AG20443 (cell line): ENCODE measurements at places on chromosomes 13 and 19.
A peak's percentile ranks its signal among the peaks of the same experiment; 100 is the strongest.

GRCh38 chr19:41175801-41176777 is 16.9 kb upstream of the CYP2S1 start:
- DNase-seq: peak; percentile 90

- no peak for DNase-seq
Measured at GRCh38 chr19:51524666-51525264, 6.7 kb downstream of the SIGLEC6 start.

DNA sequence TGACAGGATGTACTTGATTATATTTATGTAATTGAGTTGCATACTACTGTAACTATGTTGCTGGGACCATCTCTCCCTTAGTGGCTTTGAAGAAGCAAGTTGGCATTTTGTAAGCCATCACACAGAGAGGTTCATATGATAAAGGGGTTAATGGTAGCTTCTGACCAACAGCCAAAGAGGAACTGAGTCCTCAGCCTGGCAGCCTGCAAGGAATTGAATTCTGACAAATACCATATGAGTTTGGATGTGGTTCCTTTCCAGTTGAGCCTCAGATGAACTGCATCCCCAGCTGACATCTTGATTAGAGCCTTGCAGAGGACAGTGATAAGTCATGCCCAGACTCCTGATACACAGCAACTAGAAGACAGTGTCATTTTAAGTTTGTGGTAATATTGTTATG is 8.6 kb upstream of the MYCBP2 start:
- DNase-seq: no peak

DNA sequence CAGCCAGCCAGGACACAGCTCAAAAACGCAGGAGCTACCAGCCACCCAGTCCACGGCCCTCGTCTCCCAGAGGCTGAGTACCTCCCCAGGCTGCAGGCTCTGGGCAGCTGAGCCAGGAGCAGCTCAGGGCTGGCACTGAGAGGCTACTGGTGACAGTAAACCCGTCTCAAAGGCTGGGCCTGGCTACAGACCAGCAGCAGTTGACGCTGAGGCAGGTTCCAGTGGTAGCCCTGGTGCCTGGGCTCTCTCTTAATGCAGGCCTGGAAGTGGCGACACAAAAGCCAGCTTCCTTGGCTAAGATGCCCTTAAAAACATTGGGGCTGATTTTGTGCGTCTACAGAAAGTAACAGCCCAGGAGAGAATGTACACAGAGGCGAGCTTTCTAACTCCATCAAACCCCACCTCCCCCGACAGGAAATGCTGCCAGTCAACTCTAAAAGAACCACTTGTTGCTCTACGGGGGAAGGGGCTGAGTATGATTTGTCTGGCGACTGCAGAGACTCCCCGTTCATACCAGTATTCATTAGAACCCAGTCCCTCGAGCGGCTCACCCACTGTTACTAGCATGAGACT is 126.3 kb downstream of the STK24 start:
- DNase-seq: no peak

DNA sequence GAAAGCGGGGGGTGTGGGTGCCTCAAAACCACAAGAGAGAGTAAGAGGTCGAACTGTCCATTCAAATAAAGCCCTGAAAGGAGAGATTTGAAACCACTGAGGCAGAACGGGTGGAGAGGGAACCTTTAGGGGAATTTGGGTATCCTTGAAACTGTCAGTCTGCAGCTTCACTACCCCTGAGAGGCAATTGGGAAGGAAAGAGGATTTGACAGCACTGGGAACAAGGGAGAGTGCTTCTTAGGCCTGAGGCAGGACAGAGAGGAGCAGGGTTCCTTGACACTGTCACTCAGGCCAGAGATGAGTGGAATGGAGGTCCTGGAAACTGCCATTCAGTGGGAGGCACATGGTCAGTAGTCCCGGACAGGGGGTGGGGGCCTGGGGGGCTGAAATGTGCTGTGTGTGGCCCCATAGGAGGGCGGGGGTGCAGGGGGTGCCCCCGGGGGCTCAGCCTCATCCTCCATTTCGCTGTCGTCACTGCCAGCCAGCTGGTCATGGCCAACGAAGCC is 5.0 kb downstream of the GFY start:
- DNase-seq: no peak

- no peak for DNase-seq
Measured at GRCh38 chr13:46339035-46339666, 47.9 kb downstream of the RUBCNL start.

DNA sequence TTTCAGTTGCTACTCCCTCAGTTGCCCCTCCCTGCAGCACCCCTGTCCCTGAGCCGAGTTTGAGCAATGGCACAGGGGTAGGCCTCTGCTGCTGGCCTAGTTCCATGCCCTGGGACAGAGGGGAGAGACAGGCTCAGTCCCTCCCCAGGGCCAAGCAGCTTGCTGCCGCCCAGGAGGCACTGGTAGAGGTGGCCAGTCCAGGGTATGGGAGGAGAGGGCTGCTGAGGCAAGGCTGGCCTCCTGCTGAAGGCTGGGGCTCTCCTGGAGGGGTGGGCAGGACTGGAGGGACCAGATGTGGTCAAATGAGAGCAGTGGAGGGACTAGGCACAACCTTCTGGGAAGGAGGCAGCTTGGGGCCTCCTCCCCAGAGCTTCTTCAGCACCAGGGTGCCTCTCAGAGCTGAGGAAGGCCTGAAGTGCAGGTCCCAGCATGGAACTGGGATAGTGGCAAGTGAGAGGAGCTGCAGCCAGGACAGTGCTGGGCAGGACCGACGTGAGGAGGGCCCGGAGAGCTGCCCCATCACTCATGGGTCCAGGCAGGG is 29.8 kb upstream of the VSTM2B start:
- no peak for DNase-seq

GRCh38 chr19:12987190-12987589 is 8.1 kb upstream of the NFIX start:
- no peak for DNase-seq

- no peak for DNase-seq
Measured at GRCh38 chr19:50894478-50895356, 16.5 kb downstream of the KLK4 start.

GRCh38 chr19:1133471-1133929 is 29.7 kb downstream of the GPX4 start:
- peak; percentile 41 for DNase-seq

- DNase-seq: no peak
Measured at GRCh38 chr19:47097396-47098201, 16.0 kb downstream of the ZC3H4 start.

DNA sequence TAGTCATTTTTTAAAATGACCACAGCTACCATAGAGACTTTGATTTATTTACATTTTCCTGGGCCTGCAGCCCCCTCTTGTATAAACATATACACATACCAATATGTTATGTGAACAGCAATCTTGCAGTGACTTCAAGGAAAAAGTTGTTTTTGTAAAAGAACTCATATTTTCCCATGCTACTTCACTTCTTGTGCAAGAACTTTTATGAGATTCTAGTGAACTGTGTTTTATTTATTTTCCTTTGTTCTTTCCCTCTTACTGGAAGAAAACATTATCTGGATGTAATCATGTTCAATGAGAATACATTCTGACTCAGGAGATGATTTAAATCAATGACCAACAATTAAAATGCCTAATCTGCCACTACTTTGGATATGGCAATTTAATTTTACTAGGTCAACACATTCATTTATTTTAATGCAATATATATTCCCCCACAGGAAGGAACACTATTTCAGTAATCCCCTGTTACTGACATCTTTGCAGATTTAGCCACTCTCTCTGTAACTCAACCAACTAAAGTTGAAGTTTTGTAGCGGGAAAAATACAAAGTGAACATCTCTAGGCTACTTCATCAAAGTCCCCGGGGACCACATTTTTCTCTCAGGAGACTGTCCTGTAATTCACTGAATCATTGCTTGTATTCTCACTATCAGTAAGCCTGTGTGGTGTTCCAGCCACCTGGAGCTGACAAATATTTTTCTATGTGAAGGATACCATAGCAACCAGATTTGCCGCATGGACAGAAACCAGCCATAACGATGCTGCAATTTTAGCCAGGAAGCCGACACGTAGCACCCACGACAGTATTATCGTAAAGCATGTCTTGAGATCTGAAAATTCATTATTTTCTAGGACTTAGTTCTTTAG is 90.5 kb downstream of the STARD13 start:
- DNase-seq: no peak

DNA sequence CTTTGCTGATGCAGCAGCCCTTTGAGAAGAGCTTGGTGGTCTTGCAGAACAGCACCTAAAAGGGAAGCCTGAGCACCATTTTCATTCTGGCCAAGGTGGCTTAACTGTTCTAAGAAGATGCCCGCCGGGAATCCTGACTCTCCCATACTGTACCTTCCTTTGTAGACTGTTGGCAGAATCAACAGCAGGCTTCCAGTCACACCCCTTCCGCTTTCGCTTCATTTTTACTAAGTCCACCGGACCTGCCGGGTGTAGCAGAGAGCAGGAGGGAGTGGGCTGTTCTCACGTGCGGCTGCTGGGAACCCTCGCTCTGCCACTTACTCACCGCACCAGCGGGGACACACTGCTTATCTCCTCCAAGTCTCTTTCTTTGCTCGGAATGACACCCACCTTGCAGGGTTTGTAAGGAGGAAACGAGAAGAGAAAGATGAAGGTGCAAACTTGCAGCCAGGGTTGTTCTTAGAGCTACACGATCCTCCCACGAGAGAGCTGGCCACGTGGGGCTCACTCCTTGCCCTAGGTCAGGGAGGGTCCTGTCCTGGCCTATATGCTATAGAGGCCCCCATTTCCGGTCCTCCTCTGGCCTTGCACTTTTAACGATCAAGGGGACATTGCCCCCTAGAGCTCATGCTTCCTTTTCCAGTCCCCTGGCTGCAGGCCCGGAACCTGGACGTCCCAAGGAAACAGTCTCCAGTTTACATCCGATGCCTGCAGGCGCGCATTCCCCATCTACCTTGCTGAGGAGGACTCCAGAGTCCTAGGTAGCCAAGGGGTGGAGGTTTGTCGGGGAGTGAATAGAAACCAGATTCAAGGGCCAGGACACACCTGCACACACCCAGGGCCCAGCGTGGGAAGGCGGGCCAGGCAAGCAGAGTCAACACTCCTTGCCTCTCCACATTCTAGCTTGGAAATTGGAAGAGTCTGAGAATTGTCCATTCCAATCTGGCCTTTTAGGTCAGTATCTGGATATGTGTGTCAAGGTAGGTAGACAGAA is 453.6 kb downstream of the IRS2 start:
- no peak for DNase-seq

DNA sequence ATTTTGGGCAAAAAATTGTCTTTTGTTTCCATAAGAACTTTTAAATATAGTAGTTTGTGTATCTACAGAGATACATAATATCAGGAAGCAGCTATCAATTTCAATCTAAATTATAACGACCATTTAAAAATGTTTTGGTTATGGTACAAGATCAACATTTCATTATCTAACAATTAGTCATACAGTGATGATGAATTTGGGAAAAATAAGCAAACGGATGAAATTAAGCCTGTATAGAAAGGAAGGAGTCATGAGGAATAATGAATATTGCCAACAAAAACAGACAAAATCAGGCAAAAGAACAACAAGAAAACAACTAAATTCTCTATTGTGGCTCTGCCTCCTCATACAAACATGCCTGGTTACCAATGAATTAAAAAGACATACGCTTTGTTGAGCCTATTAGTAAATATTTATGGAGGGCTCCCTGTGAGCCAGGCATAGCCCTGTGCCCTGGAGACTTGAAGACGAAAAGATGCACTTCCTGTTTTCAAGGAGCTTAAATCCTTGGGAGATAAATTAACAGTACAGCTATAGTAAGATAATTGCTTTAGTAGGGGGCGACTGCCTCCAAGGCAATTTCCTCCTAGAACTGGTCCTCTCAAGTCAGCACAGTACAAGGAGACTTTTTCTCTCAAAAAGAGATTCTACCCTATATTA is 73.0 kb downstream of the NALCN start:
- no peak for DNase-seq

GRCh38 chr19:16676101-16676798 is 15.3 kb downstream of the TMEM38A start:
- DNase-seq: no peak

- DNase-seq: peak; percentile 64
Measured at GRCh38 chr19:55373993-55374757, 2.5 kb upstream of the TMEM190 start.

- DNase-seq: peak; percentile 86
Measured at GRCh38 chr13:26508885-26509284, 48.6 kb upstream of the WASF3 start.

DNA sequence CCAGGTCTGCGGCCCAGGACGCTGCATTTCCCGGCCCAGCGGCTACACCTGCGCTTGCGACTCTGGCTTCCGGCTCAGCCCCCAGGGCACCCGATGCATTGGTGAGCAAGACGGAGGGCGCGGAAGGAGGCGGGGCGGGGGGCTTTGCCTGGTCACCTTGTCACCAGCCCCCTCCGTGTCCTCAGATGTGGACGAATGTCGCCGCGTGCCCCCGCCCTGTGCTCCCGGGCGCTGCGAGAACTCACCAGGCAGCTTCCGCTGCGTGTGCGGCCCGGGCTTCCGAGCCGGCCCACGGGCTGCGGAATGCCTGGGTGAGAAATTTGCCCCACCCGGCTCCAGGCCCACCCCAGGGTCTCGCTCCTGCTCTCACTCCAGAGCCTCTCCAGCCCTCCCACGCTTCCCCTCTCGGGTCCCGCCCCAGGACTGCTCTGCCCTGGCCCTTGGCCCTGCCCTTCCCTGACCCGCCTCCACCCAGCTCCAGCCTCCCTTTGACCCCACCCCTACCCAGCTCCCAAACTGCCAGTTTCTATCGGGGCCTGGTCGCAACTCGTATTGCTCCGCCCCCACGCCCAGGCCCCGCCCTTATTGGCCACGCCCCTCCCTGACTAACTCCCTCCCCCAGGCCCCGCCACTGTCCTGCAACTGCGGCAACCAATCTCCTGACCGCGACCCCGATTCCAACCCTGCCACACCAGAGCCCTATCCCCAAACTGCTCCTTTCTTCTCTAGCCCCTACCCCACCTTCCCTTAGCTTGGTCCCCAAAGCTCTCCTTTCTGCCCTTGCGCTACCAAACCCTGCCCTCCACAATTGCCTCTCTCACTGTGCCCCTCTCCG is 8.6 kb downstream of the LTBP4 start:
- peak; percentile 95 for DNase-seq

DNA sequence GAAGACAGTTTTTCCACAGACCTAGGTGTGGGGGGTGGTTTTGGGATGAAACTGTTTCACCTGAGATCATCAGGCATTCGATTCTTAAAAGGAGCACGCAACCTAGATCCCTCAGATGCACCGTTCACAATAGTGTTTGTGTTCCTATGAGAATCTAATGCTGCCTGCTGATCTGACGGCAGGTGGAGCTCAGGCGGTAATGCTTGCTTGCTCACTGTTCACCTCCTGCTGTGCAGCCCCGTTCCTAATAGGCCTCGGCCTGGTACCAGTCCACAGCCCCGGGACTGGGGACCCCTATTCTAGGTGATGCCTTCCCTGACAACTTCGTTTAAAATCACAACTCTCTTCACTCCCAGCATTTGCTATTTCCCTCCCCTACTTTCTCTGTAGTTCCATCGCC is 149.6 kb downstream of the IER2 start:
- DNase-seq: no peak

DNA sequence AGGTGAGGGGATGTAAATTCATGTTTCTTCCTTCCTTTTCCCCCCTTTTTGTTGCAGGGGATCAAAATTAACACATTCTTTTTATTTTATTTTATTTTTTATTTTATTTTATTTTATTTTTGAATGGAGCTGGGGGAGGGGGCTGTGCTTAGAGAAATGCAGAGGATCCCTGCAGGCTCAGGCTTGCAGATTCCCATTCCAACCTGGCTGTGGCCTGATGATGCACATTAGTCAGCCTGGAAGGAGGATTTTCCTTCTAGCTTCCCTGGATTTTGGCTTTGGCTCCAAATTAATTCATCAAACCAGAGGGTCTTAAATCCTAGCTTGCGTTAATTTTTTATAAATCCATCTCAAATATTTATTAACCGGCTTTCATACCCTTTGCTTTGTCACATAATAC is 67.0 kb downstream of the FREM2 start:
- no peak for DNase-seq
